Osteocyte (in vitro differentiated cells): ENCODE measurements at places on chromosomes 6 and 20. TPM values are rescaled to one million over a fixed set of nuclear protein-coding genes. Genes with fewer than 3 reads are reported as not detected.

The CTAGE9 gene
- total RNA-seq = not detected in 2 replicates

The PNLDC1 gene
- not detected in 2 replicates for total RNA-seq

The STX11 gene
- total RNA-seq = 0.86 and 1.6 TPM in 2 replicates

The COL21A1 gene
- 48.0 and 60.0 TPM in 2 replicates for total RNA-seq

GRCh38 chr20:35281506-35282101 is 3.0 kb downstream of the EIF6 start:
- no peak overlapping the region for H3K27ac ChIP-seq
- H3K36me3 ChIP-seq = peaks cover 15% of the 10 kb centered on the region
- H3K4me1 ChIP-seq = peaks cover 40% of the 10 kb centered on the region

GRCh38 chr6:147341486-147341885 is 137.3 kb downstream of the STXBP5 start:
- H3K27ac ChIP-seq = no peak overlapping the region
- H3K4me1 ChIP-seq = no peaks in the 10 kb centered on the region
- H3K4me3 ChIP-seq = no peak overlapping the region
- peaks cover 46% of the 10 kb centered on the region for H3K36me3 ChIP-seq

DNA sequence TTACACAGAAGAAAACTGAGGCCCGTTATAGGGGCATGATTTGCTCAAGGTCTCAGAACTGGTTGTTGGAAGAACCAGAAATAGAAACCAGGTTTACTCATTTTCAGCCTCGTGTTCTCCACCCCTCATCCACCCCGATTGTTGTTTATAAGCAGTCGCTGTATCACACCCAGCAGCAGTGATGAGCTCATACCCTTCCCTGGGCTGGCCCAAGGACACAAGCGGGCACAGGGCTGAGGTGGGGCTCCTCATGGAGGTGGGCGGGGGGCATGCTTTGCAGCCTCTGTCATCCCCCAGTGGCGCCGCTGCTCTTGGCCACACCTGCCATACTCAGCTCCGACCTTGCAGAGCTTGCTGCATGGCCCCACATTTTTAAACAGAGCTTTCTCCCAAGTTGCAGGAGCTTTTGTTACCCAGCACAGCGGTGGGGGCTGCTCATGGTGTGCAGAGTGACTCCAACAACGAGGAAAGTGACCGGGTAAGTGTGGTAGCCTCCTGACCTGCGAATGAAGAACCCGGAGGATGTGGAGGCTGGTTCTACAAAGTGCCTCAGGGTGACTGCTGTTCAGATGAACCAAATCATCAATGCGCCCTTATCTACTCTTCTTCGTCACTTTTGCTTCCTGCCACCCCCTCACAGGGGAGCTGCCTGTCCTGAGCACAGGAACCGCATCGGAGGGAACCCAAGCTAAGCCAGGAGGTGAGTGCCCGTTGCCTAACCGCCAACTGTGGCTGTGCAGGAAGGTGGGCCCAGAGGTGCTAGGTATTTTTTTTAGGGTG is 43.6 kb upstream of the NKX2-2 start:
- no peak for DNase-seq
- no peaks in the 10 kb centered on the region for H3K4me1 ChIP-seq
- H3K27ac ChIP-seq = no peak overlapping the region

- H3K27ac ChIP-seq = no peak overlapping the region
- no peak overlapping the region for H3K4me3 ChIP-seq
These were observed 10.6 kb downstream of the PFDN4 start for GRCh38 chr20:54218470-54218869.

DNA sequence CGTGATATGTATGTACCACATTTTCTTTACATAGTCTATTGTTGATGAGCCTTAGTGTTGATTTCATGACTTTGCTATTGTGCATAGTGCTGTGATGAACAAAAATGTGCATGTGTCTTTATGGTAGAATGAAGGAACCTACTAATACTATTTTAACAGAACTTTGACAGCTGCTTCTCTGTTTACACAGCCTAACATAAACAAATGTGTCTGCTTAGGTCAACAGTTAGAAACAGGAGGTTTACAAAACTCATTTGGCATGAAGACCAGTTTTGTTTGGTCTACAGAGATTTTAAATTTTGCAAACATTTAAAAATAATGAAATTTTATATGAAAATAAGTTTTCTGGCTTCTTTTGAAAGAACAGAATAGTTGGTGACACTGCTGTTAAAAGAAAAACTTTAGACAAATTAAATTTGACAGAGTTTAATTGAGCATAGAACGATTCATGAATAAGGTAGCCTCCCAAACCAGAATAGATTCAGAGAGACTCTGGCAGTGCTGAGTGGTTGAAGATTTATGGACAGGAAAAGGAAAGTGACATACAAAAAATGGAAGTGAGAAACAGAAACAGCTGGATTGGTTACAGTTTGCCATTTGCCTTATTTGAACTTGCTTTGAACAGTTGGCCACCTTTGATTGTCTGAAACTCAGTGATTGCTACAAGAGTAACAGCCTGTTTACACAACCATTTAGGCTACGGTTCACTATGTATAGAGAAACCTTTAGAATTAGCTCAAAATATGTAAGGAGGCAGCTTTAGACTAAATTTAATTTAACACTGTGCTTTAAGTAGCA is 715.8 kb upstream of the HS3ST5 start:
- no peaks in the 10 kb centered on the region for H3K4me1 ChIP-seq
- DNase-seq = no peak
- peaks cover 2% of the 10 kb centered on the region for H3K27me3 ChIP-seq
- H3K36me3 ChIP-seq = no peaks in the 10 kb centered on the region
- H3K4me3 ChIP-seq = no peak overlapping the region

GRCh38 chr20:6036213-6036612 is 17.6 kb downstream of the LRRN4 start:
- DNase-seq = no peak
- H3K36me3 ChIP-seq = peaks cover 47% of the 10 kb centered on the region
- H3K4me3 ChIP-seq = no peak overlapping the region
- no peaks in the 10 kb centered on the region for H3K27me3 ChIP-seq

DNA sequence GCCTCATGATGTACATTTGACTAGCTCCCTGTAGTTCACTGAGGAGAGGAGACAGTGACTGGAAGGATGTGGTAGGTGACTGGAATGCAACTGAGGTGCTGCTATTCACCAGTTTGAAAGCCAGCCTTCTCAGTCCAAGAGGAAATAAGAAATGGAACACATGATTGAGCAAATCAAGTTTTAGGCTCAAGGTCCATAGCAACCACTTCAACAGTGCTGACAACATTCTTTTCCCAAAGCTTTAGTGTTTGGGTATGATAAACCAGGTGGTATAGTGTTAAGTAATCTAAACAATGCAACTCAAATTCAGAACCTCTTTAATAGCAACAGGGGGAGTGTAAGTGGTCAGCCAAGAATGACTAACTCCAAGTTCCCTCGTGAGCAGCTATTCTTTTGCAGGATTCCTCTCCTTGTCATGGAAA is 9.2 kb downstream of the ZHX3 start:
- H3K27ac ChIP-seq = peak overlapping the region; percentile 61
- H3K4me3 ChIP-seq = no peak overlapping the region
- DNase-seq = no peak
- H3K4me1 ChIP-seq = peaks cover 31% of the 10 kb centered on the region

DNA sequence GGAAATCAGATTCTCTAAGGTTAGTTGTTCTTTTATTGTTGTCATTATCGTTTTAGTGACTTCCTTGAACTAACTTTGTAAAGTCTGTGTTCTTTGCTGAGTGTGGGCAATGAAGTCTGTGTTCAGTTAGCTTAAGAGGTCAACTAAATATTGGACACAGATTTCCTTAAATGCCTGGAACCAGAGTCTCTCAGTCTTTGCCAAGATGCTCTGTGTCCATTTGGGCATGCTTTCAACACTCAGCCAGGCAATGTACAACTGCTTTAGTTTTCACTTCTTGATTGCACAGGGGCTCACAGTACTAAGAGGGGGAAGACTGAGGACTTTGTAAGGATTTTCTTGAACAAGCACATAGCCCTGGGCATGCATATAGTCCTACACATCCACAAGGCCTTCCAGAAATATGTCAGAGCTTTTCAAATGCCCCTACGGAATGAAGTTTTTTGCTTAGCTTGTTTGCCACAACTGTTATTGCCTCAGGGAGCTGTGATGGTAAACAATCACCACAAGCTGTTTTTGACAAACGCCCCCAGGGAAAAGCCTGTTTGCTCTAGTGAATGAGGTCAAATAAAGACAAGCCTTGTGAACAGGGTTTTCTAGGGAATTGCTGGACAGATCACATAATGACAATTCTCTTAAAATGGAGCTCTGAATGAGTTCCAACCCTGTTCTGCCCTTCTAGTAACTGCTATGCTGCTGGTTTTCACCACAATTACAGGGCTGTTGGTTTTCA is 82.5 kb downstream of the B3GAT2 start:
- no peak overlapping the region for H3K4me3 ChIP-seq
- DNase-seq = no peak
- H3K27me3 ChIP-seq = peaks cover 16% of the 10 kb centered on the region
- H3K27ac ChIP-seq = no peak overlapping the region
- H3K4me1 ChIP-seq = no peaks in the 10 kb centered on the region

- H3K27me3 ChIP-seq = peaks cover 11% of the 10 kb centered on the region
- no peaks in the 10 kb centered on the region for H3K4me1 ChIP-seq
- H3K27ac ChIP-seq = no peak overlapping the region
- no peaks in the 10 kb centered on the region for H3K36me3 ChIP-seq
These were observed 53.7 kb downstream of the PPP1R16B start for GRCh38 chr20:38859070-38859690.

DNA sequence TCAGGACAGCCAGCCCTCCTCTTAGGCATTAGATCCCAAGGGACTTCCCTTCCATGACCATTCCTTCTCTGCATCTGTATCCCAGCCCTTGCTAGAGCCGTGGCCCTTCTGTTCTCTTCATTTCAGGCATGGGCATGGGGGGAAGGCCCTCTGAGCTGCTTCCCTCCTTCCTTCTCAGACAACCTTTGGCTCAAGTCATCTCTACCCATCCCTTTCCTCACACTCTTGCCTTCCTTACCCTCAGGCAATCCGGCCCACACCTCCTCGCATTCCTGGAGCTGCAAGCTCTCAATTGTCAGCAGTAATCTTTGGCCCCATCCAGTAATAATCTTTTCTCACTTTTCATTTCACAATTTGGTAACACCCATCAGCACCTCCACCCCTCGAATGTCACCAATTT is 426.9 kb upstream of the JARID2 start:
- no peaks in the 10 kb centered on the region for H3K4me1 ChIP-seq
- H3K36me3 ChIP-seq = no peaks in the 10 kb centered on the region
- no peak overlapping the region for H3K27ac ChIP-seq
- H3K4me3 ChIP-seq = no peak overlapping the region

GRCh38 chr20:41135187-41135887 is 2.0 kb upstream of the PLCG1 start:
- H3K27ac ChIP-seq = no peak overlapping the region
- H3K4me3 ChIP-seq = peak overlapping the region; percentile 80
- DNase-seq = no peak

DNA sequence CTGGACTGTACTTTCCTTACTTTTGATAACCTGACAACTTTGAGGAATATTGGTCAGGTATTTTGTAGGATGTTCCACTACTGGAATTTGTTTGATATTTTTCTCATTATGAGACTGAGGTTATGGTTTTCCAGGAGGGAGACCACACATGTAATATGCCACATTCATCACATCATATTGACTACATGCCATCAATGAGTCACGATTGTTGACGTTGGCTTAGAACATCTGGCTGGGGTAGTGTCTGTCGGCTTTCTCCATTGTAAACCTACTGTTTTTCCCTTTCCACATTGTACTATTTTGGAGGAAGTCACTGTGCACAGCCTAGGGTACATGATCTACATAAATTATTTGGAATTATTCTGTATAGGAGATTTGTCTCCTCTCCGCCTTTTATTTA is 1.4 kb upstream of the STX11 start:
- H3K36me3 ChIP-seq = no peaks in the 10 kb centered on the region
- no peak overlapping the region for H3K27ac ChIP-seq
- DNase-seq = no peak
- no peak overlapping the region for H3K4me3 ChIP-seq
- no peaks in the 10 kb centered on the region for H3K27me3 ChIP-seq

GRCh38 chr6:169095153-169095552 is 158.5 kb downstream of the THBS2 start:
- no peak overlapping the region for H3K27ac ChIP-seq
- H3K4me1 ChIP-seq = peaks cover 80% of the 10 kb centered on the region
- peak; percentile 65 for DNase-seq
- H3K27me3 ChIP-seq = no peaks in the 10 kb centered on the region

GRCh38 chr20:58826271-58826670 is 24.4 kb downstream of the GNAS-AS1 start:
- H3K27ac ChIP-seq = no peak overlapping the region
- H3K4me3 ChIP-seq = no peak overlapping the region
- peaks cover 12% of the 10 kb centered on the region for H3K4me1 ChIP-seq
- no peaks in the 10 kb centered on the region for H3K27me3 ChIP-seq
- DNase-seq = no peak

GRCh38 chr6:34610819-34611477 is 54.8 kb upstream of the SPDEF start:
- DNase-seq = no peak
- peaks cover 22% of the 10 kb centered on the region for H3K4me1 ChIP-seq
- H3K27me3 ChIP-seq = no peaks in the 10 kb centered on the region
- no peak overlapping the region for H3K4me3 ChIP-seq
- H3K27ac ChIP-seq = no peak overlapping the region

GRCh38 chr6:122558080-122558479 is 52.1 kb upstream of the PKIB start:
- no peak overlapping the region for H3K27ac ChIP-seq
- H3K4me3 ChIP-seq = no peak overlapping the region
- peaks cover 20% of the 10 kb centered on the region for H3K36me3 ChIP-seq
- DNase-seq = no peak

DNA sequence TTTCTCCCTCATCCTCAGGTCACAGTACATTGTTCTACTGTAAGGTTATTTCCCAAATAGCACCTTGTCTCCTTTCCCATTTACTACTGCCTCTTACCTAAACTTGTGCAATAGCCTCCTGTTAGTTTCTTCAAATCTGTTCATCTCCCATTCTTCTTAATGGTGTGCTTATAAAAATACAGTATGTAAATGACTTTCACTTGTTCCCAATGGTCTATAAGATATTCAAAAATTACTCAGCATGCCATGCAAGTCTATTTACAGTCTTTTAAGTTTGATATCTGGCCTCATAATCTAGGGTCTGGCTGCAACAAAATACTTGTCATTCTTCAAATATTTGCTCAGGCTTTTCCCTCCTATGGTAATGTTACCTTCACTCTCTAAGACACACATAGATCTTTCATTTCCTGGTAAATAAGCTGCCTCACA is 31.5 kb upstream of the RHAG start:
- no peak for DNase-seq
- H3K27me3 ChIP-seq = no peaks in the 10 kb centered on the region
- no peaks in the 10 kb centered on the region for H3K4me1 ChIP-seq
- no peaks in the 10 kb centered on the region for H3K36me3 ChIP-seq
- H3K27ac ChIP-seq = no peak overlapping the region
- no peak overlapping the region for H3K4me3 ChIP-seq

- no peak for DNase-seq
- H3K27me3 ChIP-seq = no peaks in the 10 kb centered on the region
- H3K27ac ChIP-seq = no peak overlapping the region
- no peak overlapping the region for H3K4me3 ChIP-seq
- H3K4me1 ChIP-seq = no peaks in the 10 kb centered on the region
These were observed 169.3 kb downstream of the OGFRL1 start for GRCh38 chr6:71457929-71458328.

- H3K27ac ChIP-seq = no peak overlapping the region
- H3K27me3 ChIP-seq = no peaks in the 10 kb centered on the region
- no peak overlapping the region for H3K4me3 ChIP-seq
- DNase-seq = no peak
- peaks cover 2% of the 10 kb centered on the region for H3K4me1 ChIP-seq
These were observed 8.7 kb upstream of the GMEB2 start for GRCh38 chr20:63635431-63636141.
